ENCODE measurements at places on chromosomes 5 and 9.

- DNase-seq = peak; percentile 53
Observed at GRCh38 chr5:53095931-53096525, 13.5 kb downstream of the MOCS2 start.

GRCh38 chr5:135504376-135504775 is 31.4 kb downstream of the NEUROG1 start:
- no peak for DNase-seq

GRCh38 chr5:19987612-19988361 is at the start of gene CDH18:
TSS of gene CDH18 (minus strand) at chr5:19988200. CDS start at chr5:19838986, 149,214 bp downstream.
- no peak for DNase-seq

GRCh38 chr9:82993856-82994605 is 68.9 kb downstream of the RASEF start:
- DNase-seq = no peak

DNA sequence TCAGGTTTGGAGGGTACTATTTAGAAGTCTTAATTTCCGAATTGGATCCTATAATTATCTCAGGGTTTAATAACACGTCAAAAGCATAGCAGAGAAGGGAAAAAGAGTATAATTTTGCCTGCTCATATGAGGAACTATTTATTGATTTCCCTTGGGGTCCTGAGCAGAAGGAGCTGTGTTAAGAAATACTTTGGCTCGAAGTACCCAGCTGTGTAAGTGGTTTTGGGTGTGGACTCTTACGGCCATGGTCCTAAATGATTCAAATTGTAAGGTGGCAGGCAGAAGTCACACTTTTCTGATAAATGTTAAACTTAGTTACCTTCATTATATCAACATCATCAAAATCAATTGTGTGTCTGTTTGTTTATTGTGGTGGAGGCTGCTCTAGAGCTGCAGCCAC is 190.4 kb downstream of the MTRR start:
- DNase-seq = no peak

DNA sequence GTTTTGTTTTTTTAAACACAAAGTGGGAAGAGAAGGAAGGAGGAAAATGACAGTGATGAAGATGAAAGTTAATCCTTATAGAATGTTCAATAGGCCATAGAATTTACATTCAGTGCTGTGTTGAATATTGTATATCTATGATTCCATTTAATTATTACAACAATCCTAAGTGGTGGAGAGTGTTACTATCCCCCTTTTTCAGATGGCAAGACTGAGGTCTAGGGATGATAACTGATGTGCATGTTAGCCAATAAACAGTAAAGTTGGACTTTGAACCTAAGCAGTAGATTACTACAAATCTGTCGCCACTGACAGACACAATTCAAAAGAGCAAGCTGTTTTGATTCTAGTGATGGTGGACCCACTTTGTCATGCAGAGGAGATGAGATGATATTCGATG is 237.9 kb downstream of the ARHGAP26 start:
- DNase-seq = no peak

DNA sequence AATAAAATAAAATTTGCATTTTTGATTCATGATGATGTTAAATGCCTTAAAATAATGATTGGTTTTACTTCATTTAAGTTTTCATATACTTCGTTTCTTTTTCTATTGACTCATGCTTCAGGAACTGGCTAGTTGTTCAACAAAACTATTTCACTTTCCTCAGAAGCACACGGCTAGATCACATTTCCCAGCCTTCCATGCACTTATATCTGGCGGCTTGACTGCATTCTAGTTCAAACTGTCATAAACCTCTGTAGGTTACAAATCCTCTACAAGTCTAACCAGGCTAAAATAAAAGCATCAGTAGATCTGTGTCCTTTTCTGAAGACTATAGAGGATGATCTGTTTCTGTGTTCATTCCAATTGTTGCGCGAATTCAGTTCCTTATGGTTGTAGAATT is 46.3 kb upstream of the CNTLN start:
- no peak for DNase-seq

DNA sequence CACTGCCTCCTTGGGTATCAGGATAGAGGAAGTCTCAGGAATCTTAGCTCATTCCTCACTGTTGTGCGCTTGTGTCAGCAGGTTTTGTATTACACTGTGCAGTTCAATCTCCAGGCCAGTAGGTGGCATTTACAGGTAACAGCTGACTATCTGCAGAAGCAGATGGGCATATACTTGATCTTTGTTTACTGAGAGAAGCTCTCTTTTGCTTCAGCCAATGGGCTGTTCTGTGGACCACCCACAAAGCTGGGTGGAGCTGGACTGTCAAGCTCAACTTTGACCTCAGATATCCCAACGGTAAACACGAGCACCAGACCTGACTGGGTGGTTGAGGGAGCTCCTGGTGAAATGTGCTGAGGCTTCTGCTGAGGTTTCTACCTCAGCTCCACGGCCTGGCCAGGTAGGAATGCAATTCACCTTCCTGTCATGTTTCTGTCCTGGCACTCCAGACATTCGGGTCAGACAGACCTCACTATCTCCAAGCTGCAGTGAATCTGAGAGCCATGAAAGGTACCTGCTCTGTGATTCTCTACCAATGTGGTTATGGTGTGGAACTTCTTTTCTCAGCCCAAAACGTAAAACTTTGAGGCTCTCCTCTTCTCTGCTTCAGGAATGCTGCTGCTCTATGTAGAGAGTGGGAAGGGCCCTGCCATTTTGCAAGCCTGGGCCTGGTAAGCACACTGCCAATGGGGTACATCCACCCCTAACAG is 167.9 kb upstream of the ACTBL2 start:
- DNase-seq = no peak

DNA sequence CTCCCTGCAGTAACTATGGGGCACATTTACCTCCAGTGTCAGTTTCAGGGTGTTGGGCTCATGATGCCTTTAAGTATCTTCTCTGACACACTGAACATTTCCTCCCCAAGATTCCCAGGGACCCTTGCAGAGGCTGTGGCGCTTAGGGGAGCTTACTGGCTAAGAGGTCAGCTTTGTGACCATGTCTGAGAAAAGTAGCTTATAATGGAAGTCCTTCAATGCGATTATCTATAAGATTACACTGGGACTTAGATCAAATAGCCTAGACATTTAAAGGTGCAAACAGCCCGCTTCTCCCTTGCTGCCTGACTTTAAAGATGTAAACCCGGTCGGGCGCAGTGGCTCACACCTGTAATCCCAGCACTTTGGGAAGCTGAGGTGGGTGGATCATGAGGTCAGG is 25.4 kb downstream of the FABP6 start:
- no peak for DNase-seq

- no peak for DNase-seq
Observed at GRCh38 chr5:148641735-148642134, 12.6 kb downstream of the HTR4 start.

DNA sequence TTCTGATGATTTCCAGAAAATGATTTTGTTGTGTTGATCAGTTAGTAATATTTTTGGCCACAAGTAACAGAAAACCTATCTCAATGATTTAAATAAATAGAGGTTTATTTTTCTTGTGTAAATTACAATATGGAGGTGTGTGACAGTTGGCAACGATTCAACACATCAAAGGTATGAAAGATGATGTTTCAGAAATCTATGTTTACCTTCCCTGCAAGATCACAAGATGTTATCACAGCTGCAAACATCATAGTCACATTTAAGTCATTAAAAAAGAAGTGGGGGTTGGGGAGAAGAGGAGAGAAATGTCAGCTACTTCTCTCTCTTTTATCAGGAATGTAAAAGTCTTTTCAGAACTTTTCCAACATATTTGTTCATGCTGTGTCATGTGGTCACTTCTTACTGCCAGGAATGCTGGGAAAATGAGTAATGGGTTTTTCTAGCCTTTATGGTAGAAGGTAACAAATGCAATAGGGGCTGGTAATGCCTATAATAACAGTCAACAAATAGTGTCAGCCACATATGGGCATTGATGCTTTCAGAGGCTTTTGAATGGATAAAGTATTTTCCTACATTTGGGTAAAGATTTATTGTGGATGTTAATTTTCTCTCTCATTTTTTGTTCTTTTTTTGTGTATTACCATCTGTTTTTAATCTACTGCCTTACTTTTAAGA is 742.7 kb downstream of the TLE1 start:
- DNase-seq = no peak

GRCh38 chr9:120974181-120974580 is 47.6 kb upstream of the TRAF1 start:
- no peak for DNase-seq

DNA sequence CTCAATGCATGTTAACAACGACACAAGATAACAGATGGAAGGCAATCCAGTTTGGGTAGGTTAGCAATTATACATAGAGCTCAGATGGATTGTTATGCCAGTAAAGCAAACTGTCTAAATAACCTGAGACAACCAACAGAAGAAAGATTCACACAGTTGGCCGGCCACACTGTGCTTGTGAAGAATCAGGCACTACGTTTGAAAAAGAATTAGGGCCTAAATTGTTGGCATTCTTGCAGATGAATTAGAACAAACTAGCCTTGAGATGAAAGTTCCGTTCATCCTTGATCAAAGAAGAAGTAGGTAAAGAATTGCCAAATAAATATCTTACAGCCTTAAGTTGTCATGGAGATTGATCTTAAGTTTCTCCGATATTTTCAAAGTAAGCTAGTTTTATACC is 210.6 kb downstream of the CDH18 start:
- DNase-seq = no peak

DNA sequence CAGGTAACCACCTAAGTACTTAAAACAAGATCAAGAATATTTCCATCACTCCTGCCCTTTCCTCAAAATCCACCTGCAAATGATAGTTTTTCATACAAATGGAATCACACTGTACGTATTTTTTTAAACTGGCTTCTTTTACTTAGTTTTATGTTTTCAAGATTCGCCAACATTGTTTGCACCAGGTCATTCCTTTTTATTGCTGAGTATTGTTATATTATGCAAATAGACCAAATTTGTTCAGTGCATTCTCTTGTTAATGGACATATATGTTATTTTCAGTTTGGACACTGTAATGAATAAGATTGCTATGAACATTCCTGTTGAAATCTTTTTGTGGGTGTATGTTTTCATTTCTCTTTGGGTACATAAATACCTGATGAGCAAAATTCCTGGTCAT is 8.3 kb upstream of the ANKRD31 start:
- DNase-seq = no peak

DNA sequence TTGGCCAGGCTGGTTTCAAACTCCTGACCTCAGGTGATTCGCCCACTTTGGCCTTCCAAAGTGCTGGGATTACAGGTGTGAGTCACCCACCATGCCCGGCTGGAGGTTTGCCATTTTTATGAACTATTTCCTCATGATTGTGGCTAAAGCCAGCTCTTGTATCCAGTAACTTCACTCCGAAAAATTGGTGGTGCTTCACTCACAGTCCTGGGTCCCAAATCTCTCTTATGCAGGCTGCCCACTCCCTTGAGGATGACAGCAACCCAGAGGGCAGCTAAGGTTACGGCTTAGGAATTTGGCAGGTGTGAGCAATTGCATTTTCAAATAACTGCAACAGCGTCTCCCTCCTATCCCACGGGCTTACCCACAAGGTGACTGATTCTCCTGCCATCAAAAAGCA is 23.4 kb upstream of the FUBP3 start:
- no peak for DNase-seq

DNA sequence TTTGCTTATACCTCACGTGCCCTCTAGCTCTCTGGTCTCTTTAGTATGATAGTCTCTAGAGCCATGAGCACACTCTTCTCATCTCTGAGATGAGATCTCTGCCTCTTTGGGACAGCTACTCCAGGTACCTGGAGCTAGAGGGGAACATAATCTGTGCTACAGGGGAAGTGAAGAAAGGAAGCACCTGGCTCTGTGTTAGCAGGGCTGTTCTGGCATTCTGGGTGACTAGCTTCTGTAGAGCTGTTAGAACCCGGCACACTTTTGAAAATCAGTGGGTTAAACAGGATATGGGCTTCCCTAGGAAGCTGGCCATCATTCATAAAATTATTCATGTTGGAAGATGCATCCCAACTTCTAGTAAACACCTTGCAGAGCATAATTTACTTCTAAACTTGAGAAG is 224.8 kb downstream of the MCTP1 start:
- no peak for DNase-seq

DNA sequence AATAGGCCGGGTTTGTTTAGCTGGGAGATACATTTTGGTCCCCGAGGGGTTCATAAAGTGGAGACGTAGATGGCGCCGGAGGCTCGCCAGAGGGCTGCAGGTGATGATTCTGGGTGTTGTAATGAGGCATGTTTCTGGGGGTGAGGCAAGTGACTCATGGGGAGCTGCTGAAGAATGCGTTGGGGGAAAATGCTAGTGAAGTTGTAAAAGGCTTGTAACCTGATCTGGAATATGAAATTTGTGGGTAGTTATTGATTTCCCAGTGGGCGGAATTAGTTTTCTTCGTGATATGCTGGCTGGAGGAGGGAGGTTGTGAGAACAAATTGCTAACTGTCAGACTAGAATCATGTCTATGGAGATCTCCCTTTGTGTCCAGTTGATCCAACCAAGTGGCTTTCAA is 158.3 kb downstream of the DOCK2 start:
- no peak for DNase-seq

- no peak for DNase-seq
Observed at GRCh38 chr9:36101916-36102741, 34.4 kb upstream of the GLIPR2 start.

DNA sequence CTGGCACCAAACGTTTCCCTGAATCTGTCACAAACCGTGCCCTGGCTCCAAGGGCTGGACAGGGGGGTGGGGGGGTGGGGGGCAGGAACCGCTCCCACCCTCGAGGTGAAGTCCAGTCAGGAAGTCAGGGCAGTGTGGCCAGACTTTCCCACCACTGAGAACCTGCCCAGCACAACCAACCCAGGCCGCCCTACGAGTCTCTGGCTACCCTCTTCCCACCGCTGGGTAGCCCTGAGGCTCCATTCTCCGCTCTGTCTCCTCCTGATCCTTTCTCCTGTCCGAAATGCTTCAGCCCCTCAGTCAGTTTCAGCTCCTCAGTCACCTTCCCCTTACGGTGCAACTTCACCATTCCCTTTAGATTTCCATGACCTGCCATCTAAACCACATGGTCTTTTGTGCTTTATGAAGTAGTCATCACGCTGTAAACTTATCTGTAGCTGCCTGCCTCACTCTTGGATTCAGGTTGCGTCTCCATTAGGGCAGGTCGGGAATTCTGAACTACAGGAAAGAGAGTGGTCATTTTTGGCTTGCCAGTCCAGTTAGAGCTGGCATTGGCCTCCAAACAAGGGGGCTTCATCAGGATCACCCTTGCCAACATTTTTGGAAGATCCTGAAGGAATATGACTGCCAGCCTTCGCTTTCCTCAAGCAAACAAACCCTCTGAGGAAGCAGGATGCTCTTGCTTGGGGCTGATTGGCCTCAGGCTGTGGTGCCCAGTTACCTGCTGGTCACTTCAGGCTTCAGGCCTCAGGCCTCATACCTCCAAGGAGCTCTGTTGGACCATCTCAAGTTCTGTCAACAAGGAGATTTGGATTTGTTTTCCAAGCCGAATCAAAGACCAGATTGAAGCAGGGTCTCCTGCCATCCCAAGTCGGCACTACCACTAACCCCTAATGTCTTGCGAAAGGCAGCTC is 794 bp upstream of the DCAF12 start:
- DNase-seq = no peak

- DNase-seq = no peak
Observed at GRCh38 chr9:98378206-98378780, 122.8 kb upstream of the TBC1D2 start.

Data from activated T-helper 1 cell treated with anti-CD3 and anti-CD28 coated beads, Interleukin-2, amount 50 U/mL, for 16 hours (primary cell).